ENCODE measurements at places on chromosomes 4 and X. TPM values are rescaled to one million over a fixed set of nuclear protein-coding genes. Genes with fewer than 3 reads are reported as not detected.

Gene RHOH
- not detected for total RNA-seq

Gene POU3F4
- total RNA-seq: not detected

Gene CCDC120
- total RNA-seq: 0.11 TPM

Gene TMEM156
- total RNA-seq: 10.8 TPM

Gene SLC6A8
- total RNA-seq: 7.0 TPM

Gene ARMCX6
- total RNA-seq: 26.3 TPM

Gene LUZP4
- total RNA-seq: not detected

Gene MFAP3L
- 2.6 TPM for total RNA-seq

Gene GAGE12J
- total RNA-seq: not detected

Gene DIPK2B
- total RNA-seq: 0.11 TPM

Gene BANK1
- total RNA-seq: 1.00 TPM
